H7 (cell line): ENCODE measurements at places on chromosomes 2 and 18. TPM values are rescaled to one million over a fixed set of nuclear protein-coding genes. Genes with fewer than 3 reads are reported as not detected.

Gene FOXD4L1
- total RNA-seq: not detected in 2 replicates

GRCh38 chr2:142822190-142822589 lies 55.3 kb upstream of the KYNU start:
- DNase-seq: no peak

GRCh38 chr2:198991431-198991830 lies 466.3 kb downstream of the SATB2 start:
- DNase-seq: no peak

DNA sequence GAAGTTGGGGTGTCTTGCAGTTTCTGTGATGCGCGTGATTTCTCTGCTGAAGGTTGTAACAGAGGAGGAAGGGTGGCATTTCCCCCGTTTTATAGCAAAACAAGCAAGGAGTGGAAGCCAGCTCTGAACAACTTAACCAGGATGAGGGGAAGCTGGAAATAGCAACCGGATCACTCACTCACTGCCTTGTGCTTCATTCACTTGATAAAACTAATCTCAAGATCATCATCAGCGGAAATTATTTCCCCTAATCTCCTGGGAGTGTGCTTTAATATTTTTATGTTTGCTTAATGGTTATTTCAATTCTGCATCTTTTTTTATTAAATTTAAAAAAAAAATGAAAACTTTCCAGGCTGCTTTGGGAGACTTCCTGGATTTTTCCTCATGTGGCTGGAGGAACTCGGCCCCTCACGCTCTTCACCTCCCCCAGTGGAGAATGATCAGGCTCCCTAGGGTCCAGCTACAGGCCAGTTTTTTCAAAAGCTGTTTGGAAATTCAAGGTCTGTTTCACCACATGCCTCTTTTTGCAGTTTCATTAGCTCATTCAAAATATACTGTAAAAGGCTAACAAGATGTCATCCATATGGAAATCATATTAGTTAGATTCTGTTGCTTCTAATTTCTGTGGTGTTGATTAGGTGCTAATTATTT lies 31.7 kb downstream of the CABLES1 start:
- DNase-seq: peak; percentile 67

Gene ARHGAP28
- total RNA-seq: 24.5 and 32.3 TPM in 2 replicates

DNA sequence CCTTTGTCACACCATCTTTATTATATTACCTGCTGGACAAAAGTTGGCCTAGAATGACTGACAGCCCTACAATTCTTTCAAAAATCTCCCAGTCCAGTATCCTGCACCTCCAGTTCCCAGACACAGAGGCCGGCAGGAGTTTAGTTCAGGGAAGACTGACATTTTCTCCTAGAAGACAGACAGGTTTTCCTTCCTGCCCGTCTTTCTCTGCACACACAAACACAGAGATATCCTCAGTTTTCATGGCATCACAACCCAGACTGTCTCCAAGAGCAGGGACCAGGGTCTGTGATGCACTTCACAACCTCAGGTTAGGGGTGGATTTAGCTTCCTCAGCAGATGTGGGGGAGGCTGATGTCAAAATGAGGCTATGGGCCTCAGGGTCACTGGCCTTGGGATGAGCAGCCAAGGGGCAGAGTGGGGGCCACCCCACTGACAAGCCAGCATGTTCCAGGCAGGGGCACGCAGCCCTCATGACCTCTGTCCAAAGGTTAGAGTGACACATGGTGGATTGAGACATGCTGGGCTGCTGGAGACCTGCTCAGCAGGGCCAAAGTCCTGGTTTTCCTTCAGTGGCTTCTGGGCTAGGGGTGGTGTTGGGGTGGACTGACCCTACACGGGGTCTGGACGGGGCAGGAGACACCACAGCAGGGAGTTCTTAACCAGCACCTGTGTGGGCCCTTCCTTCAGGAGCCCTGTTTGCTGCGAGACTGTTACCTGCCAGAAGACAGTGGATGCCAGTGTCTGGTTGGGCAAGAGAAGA lies 70.5 kb downstream of the SFXN5 start:
- DNase-seq: no peak

DNA sequence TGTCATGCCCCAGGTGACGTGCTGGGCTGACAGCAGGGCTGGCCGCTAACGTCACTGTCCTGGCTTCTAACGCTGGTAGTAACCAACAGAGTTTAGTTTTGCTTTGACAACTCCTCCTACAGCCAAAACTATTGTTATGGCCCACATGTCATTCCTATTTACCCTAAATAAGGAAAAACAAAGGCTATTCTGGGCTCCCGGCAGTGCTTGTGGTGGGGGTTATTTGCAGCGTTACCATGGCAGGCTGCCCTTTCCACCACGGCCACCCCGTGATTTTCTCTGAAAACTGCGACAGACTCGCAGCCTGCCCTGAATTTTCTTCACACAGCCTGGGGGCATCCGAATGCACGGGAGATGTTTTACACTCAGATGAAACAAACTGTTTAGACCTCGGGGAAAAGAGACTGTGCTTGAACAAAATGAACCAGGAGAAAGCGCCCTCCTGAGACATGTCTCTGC lies 115.2 kb downstream of the FAM210A start:
- peak; percentile 75 for DNase-seq

DNA sequence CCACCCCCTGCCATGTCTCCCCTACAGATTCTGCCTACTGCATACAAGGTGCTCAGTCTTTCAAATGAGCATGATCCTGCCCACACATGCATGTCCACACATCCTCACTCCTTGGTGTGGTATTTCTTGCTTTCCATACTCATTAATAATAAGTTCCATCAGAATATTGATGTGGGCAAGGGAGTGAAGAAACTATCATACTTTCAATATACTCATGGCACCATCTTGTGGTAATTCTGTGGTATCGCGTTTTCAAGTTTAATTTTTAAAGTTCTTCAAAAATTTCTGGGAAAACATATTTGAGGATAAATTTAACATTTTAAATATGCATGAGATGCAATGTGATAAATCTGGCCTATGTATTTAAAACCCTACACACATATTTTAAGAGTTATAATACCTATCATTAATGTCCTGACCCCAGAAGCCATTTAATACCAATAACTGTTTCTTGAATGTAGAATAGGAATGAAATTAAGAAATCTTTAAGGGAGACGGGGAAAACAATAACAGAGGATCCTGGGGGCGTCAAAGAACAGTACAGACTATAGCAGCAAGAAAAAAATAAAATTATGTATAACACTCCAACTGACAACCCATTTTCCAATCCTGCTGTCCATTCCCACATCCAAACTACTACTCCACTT lies 110.1 kb downstream of the ZNF385B start:
- peak; percentile 22 for DNase-seq

DNA sequence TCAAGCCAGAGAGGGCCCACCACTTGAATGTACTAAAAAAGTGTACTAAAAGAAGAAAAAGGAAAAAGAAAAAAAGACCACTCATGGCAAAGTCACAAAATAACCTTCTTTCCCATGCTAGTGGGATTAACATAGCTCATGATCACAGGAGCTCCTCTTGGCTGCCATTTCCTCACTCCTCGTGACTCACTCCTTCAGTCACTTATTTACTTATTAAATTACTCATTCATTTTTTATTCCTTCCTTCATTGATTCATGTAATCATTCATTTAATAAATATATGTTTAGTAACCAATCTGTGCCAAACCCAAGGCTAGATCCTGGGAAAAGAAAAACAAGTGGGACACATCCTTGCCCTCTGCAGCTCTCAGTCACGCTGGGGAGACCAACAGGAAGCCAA lies 300.5 kb downstream of the INSIG2 start:
- DNase-seq: no peak
